Astrocyte of the spinal cord (primary cell): ENCODE measurements at places on chromosomes 3 and 15.

DNA sequence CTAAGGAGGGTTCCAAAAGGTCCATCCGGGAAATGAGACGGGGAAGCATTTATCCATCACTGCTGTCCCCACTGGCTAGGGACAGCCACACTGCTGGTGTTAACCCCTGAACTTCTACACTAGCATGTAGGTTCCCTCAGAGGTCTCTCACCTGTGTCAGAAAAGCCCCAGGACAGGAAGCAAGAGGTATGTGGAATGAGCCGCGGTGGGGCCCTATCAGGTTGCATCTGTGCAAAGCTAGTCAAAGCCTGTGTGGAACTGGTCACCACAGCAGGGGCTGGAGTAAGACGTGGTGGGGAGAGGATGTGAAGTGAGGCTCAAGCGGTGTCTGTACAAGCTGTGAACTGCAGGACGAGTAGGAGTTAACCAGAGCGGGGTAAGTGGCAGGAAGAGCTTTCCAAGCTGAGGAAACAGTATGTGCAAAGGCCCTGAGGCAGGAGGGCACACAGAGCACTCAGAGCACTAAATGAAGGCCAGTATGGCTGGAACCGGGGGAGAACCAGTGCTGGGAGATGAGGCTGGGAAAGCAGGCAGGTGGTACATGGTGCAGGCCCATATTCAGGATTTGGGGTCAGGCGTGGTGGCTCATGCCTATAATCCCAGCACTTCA is 57.8 kb downstream of the MEGF11 start:
- no peak for DNase-seq

- DNase-seq: no peak
These were observed 48.7 kb upstream of the SKOR1 start for GRCh38 chr15:67776600-67776999.

DNA sequence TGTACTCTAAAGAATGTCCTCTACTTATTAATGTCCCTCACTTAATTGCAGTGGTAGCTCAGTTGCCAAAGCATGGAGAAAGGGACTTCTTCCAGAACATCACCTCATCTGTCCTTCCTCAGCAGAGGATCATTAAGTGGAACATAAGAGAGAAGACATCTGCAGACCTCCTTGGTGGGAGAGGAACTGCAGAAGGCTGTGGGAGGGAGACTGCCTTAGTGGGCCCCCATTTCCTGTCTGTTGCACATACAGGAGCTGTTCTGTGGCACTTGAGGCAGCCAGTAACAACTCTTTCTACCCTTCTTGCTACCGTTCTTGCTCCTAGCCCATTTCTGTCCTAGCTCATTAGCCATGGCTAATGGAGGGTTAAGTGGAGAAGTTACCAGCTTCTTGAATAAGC is 33.6 kb downstream of the HPS3 start:
- DNase-seq: no peak

DNA sequence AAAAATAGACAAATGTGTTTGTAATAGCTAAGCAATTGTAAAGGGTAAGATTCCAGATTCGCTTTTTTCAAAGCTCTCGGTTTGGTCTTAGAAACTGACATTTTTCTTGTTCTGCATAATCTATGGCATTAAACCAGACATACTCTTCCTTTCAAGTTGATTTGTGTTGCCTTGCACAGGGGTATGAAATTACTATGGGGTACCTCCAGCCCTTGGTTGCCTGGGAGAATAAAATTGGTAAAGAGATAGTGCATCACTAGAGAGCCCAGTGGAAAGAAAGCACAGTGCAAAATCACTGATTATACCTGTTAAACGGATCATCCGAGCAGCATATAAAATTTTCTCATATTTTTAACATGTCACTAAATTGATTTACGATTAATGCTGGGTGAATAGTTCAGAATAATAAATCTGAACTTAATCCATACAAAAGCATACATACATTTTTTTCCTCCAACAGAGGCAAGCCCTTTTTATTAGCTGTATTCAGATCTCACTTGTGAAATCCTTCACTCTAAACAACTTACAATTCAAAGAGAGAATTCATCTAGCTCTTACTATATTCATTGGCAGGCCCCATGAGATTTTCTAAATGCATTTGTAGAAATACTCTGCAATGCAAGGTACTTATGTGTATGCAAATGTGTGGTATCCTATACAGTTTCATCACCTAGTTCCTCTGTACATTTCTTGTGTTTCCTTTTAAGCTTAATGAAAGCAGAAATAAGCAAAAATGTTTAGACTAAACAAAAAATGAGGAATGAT is 224.4 kb downstream of the ROBO1 start:
- no peak for DNase-seq

GRCh38 chr3:60584250-60584649 is 667.0 kb downstream of the FHIT start:
- peak; percentile 11 for DNase-seq

DNA sequence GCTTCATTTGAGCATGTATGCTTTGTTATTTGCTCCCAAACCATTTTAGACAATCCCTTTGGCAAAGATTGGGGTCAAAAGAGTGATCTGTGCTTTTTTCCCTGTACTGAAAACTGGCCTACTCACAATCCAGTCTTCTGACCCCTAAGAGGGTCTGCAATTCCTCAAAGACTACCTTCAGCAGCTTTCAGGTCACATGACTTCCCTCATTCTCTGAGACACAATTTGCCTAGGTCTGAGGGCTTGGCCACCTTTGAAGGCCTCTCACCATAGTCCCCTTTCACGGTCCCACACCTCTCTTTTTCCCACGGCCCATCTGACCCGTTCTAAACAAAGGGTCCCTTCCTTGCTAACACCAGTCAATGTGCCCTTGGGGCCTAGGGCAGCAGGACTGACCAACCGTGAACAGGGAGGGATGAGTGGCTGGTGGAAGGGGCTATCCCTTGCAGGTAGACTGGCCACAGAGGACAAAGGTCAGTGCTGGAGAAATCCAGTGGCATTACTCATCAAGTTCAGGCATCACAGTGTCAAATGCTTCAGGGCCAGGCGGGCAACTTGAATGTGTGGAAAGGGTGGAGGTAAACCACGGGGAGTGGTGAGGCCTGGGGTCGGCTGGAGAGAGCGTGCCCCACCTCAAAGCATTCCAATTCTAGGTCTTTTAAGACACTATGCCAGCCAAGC is 10.8 kb downstream of the RASL12 start:
- no peak for DNase-seq

DNA sequence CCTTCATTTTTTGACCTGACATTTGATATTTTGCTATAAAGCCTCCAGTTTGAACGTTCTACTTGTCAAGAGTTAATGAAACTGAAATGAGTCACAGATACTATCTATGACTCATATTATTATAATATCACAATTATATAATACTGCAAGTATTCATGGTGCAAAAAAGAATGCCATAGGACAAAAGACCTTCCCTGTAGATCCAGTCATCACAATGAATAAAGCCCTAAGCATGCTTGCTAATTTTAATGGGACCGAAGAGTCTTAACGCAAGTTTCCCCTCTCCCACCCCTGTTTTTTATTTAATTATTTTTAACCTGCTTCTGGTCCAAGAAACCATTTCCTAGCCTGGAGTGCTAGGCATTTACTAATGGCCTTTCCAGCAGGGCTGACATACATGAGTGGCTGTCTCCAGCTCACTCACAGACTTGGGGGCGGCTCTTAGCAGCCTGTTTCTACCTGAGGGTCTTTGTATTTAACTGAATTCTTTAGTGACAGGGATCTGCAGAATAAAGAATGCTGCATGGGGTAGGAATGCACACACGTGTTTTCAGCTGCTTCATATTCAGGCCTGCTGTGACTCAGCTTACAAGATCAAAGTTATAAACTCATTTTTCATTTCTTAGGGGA is 61.2 kb downstream of the THBS1 start:
- peak; percentile 67 for DNase-seq

DNA sequence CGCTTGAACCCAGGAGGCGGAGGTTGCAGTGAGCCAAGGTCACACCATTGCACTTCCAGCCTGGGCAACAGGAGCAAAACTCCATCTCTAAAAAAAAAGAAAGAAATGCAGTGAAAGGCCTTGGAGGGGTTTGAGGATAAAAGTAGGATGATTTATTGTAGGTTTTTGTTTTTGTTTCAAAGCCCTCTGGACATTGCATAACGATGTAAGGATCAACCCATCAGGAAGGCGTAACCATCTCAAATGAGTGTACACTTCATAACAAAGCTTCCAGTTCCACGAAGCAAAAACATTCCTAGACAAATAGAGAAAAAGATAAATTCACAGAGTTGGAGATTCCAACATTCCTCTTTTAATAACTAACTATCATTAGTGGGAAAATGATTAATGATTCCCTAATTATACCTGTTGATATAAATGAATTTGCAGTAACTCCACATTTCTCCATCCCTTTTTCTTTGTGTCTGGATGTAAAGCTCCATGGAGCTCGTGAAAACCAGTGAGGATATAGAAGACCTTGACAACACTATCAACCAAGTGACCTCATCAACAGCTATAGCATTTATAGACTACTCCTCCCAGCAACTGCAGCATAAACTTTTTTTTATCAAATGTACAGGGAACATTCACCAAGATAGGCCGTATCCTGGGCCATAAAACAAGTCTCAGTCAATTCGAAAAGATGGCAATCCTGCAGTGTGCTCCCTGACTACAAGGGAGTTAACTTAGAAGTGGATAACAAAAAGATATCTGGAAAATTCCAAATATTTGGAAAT is 48.7 kb upstream of the PPP4R2 start:
- DNase-seq: no peak

DNA sequence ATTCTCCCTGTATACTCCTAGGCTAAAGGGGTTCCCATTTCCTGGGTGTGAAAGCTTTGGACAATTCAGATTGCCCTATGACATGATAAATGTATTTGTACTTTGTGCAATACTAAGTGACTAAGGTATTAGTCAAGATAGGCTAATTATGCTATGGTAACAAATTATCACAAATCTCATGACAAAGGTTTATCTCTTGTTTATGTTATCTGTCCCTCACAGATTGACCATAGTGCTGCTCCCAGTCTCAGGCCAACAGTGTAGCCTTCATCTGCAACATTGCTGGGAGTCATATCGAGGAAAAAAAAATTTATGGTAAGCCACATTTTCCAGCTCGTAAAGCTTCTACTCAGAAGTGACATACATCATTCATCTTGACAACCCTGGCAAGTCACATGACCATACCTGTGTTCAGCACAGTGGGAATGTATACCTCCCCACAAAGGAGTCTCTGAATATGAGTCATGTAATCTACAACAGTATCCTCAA is 346.2 kb downstream of the IGSF11 start:
- DNase-seq: no peak

- no peak for DNase-seq
These were observed 1.5 kb upstream of the FBXO22 start for GRCh38 chr15:75902129-75902557.

DNA sequence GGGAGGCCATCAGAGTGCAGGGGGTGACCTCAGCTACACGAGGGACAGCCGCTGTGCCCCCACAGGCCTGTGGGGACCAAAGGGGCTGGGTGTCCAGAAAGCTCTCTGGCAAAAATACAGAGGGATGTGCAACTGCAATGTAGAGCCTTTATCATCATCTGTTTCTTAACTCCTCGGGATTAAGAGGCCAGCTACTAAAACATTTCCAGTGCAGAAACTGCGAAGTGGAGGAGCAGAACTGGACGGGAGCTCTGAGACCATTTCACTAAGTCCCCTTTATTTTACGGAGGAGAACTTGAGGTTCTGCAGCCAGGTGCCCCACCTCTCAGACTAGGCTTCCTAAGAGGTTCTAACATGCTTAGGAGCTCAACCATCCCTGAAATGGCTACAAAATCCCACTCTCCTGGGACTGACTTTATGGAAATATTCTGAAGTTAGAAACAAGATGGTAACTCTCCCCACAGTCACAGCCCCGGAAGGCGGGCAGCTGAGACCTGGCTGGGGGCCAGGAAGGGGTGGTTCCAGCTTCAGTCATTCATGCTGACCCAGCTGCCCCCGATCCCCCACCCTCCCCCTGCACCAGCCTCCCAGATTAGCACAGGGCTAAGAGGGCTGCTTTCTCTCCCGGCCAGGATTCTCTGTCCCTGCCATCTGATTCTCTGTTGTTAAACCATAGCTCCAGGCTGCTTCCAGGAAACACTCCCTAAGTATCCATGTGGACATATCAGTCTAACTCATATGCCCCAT is 40.3 kb downstream of the UMPS start:
- DNase-seq: no peak

GRCh38 chr3:185789891-185790830 is 34.7 kb downstream of the IGF2BP2 start:
- no peak for DNase-seq

GRCh38 chr15:81548365-81549130 is 174.5 kb upstream of the TMC3 start:
- no peak for DNase-seq

GRCh38 chr3:62954580-62954979 is 79.4 kb upstream of the CADPS start:
- DNase-seq: no peak

GRCh38 chr3:24351779-24352469 is 142.7 kb downstream of the THRB start:
- peak; percentile 41 for DNase-seq

DNA sequence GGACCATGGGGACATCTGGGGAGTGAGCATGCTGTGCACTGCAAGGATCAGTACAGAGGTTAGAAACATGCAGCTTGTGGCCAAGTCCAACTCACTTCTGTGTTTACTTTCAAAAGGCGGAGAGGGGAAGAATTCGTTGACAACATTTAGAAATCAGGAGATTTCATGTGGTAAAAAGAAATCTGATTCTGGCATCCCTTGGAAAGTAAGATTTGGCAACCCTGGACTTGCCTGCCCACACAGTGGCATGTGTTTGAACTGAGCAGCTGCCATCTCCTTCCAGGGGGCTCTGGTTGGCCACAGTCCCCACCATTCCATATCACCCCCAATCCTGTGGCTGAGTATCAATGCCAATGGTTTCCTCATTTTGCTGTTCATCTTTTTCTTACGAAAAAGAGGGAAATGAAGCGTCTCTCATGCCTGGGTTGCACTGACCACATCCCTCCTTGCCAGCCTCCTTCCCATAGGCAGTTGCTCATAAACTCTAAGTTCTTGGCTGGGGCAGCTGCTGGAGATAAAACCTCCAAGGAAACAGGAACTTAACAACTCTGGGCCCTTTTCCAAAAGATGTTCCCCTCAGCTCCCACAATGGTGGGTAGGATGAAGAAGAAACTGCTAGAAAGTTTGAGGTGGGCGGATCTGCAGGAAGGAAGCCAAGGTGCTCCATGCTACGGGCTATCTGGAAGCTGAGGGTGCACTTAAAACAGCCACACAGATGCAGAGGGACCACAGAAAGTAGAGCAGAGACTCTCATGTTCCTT is 29.2 kb downstream of the SLC6A11 start:
- no peak for DNase-seq

- peak; percentile 34 for DNase-seq
These were observed 21.0 kb upstream of the MCF2L2 start for GRCh38 chr3:183449391-183449790.

DNA sequence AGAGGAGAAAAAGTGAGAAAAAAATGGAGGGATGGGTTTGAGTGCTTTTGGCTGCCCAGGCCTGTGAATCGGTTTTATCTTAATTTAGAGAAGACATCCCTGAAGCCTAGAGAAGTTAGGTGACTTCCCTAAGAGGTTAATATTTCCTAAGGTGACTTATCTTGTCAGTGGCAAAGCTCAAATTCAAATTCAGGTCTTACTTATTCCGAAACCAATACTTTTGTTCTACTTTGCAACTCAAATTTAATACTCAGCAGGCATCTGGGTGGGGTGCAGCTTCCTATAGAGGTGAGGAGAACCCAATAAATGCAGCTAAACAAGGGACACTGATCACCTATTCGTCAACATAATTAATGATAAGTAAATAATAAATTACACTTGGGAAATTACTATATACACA is 54.9 kb upstream of the MYRIP start:
- no peak for DNase-seq
